ENCODE measurements at places on chromosomes 12 and 14.
A peak's percentile ranks its signal among the peaks of the same experiment; 100 is the strongest.

GRCh38 chr14:21072031-21072473 is 1.9 kb downstream of the ARHGEF40 start:
- H3K4me3 ChIP-seq: peak overlapping the region; percentile 51
- no peaks in the 10 kb centered on the region for H3K36me3 ChIP-seq
- DNase-seq: no peak
- H3K27me3 ChIP-seq: no peaks in the 10 kb centered on the region
- peak overlapping the region; percentile 34 for H3K27ac ChIP-seq

DNA sequence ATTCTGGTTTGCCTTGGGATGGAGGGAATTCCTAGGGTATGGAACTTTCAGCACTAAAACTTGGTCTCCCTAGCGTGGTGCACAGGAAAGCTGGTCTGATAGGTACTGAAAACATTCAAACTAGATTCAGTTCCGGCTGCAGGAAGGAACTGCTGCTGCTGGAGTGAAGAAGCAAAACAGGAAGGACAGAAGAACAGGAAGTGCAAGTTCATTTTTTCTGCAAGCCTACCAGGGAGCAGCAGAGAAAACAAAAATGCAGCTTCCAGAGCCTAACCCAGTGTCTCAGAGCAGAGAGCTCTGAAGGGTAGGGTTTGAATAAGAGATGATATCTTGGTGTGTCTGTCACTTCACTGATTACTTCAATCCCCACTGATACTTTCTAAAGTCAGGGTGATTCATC is 165.2 kb downstream of the VRK1 start:
- no peaks in the 10 kb centered on the region for H3K36me3 ChIP-seq
- no peak overlapping the region for H3K27ac ChIP-seq
- DNase-seq: no peak
- H3K4me1 ChIP-seq: no peaks in the 10 kb centered on the region
- no peaks in the 10 kb centered on the region for H3K27me3 ChIP-seq
- H3K4me3 ChIP-seq: no peak overlapping the region

DNA sequence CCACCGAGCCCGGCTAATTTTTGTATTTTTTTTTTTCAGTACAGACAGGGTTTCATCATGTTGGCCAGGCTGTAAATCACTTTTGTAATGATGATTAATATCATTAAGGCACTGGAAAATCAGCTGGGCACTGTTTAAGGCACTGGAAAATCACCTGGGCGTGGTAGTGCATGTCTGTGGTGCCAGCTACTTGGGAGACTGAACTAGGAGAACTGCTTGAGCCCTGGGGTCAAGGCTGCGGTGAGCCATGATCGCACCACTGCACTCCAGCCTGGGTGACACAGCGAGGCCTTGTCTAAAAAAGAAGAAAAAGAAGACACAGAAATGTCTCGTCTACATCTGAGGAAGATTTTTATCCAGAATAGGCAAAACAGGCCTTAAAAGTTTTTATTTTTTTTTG is 12.7 kb downstream of the SLC11A2 start:
- H3K36me3 ChIP-seq: no peaks in the 10 kb centered on the region
- no peaks in the 10 kb centered on the region for H3K27me3 ChIP-seq
- no peak overlapping the region for H3K4me3 ChIP-seq
- H3K27ac ChIP-seq: no peak overlapping the region

GRCh38 chr12:2475984-2476383 is 318.8 kb upstream of the FKBP4 start:
- H3K36me3 ChIP-seq: no peaks in the 10 kb centered on the region
- no peak for DNase-seq
- H3K4me3 ChIP-seq: no peak overlapping the region
- H3K27me3 ChIP-seq: no peaks in the 10 kb centered on the region
- no peaks in the 10 kb centered on the region for H3K4me1 ChIP-seq

- H3K4me3 ChIP-seq: no peak overlapping the region
- H3K27ac ChIP-seq: no peak overlapping the region
- no peaks in the 10 kb centered on the region for H3K36me3 ChIP-seq
- no peak for DNase-seq
- no peaks in the 10 kb centered on the region for H3K27me3 ChIP-seq
Measured at GRCh38 chr12:27279826-27280225, 35.7 kb downstream of the STK38L start.

GRCh38 chr14:104151566-104152245 is 13.3 kb downstream of the KIF26A start:
- H3K4me1 ChIP-seq: no peaks in the 10 kb centered on the region
- no peak for DNase-seq
- no peak overlapping the region for H3K27ac ChIP-seq
- H3K27me3 ChIP-seq: no peaks in the 10 kb centered on the region

DNA sequence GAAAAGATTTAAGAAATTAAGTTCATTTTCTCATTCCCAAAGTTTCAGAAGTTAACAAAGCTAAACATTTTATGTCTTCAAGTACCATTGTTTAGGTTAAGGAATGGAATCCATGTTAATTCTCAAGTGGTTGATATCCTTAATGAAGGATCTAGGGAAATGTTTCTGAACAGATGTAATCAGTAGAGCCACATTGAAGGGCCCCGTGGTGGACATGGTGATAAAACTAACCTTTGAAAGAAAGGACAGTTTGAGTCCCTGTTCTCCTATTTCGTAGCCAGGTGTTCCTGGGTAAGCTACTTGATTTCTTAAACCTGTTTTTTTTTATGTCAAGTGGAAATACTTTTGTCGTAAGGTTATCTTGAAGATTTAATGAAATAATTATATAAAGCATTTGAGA is 4.6 kb downstream of the PPM1A start:
- H3K36me3 ChIP-seq: no peaks in the 10 kb centered on the region
- no peak overlapping the region for H3K4me3 ChIP-seq
- H3K4me1 ChIP-seq: peaks cover 7% of the 10 kb centered on the region
- DNase-seq: no peak
- no peaks in the 10 kb centered on the region for H3K27me3 ChIP-seq

- DNase-seq: peak; percentile 81
- H3K27ac ChIP-seq: no peak overlapping the region
- H3K36me3 ChIP-seq: no peaks in the 10 kb centered on the region
- peak overlapping the region; percentile 46 for H3K4me3 ChIP-seq
- H3K27me3 ChIP-seq: no peaks in the 10 kb centered on the region
Measured at GRCh38 chr12:27970401-27971120, 2.0 kb downstream of the PTHLH start.

DNA sequence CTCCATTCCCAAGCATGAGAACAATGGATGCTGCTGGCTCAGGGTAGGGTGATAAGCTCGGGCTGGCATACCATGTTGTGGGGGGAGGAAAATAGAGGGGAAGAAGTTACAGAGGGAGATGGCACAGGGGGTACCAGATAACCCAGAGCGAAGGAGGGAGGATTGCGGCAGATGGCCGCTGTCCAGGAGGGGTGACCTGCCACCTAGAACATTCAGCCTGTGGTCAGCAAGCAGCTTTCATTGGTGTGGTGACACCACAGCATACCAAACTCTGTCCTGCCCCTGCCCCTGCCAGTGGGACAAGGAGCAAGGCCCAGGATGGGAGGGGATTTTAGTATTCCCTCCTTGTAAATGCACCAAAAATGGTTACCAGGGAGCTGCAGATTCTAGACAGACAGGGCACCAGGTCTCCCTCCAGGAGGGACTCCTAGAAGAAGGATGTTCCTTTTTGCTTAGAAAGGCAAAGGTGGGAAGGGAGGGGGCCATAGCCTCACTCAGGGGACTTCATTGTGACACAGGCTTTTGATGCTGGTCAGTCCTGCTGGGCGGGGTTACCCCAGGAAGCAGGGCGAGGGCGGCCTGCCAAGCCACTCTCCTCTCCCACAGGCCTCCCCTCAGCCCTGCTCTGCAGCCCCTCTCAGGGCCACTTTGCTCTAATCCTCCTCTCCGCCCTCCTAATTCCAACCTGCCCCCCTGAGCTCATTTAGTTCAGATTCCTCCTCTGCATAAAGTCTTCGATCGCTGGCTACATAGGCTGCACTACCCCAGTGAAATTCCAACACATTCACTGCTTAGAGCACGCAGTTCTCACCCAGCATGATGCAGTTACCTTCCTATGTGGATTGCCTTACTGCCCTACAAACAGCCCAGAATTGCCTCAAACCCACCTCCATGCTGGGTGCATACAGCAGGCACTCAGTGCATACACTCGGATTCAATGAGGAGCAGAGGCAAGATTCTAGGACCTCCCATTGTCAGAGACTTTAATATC is 36.0 kb upstream of the PLEKHG6 start:
- no peak overlapping the region for H3K27ac ChIP-seq
- H3K4me1 ChIP-seq: no peaks in the 10 kb centered on the region

DNA sequence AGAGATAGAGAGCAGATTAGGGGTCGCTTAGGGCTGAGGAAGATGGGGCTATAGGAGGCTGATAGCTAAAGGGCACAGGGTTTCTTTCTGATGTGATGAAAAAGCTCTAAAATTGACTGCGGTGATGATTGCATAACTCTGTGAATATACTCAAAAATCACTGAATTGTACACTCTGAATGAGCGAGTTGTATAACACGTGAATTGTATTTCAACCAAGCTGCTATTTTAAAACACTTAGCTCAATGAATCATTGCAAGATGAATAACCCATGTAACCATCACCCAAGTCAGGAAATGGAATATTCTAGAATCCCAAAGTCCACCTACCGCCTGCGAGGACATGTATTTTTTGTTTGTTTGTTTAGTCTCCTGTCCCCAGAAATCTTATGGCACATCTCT is 60.1 kb upstream of the CCND2 start:
- no peaks in the 10 kb centered on the region for H3K4me1 ChIP-seq
- no peak overlapping the region for H3K27ac ChIP-seq
- H3K36me3 ChIP-seq: no peaks in the 10 kb centered on the region
- H3K4me3 ChIP-seq: no peak overlapping the region
- no peaks in the 10 kb centered on the region for H3K27me3 ChIP-seq
- DNase-seq: no peak

DNA sequence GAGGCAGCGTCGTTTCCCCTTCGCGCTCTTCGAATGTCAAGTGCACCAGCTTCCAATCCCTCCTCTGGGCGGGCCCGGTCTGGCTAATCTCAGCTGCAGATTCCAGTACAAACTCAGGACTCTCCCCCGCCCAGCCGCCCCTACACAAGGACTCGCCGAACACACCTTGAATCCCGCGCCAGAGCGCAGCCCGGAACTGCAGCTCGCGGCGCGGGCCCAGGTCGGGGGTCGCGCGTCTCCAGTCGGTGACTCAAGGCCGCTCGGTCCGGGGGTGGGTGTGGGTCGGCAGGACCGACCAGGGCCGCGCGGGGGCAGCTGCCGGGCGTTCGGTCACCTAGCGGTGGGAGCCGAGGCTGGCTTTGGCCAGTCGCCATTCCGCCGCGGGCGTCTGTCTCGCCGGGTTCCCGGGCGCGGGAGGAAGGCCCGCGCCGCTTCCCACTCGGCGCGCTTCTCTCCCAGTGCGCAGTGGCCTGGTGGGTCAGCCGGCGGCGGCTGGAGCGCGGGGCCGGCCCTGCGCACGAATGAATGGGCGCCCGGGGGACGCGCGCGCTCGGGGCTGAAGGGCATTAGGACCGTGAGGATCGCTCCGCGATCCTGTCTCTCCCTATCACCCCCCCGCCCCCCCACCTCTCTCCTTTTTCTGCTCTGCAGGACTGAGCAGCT is at the start of gene GALNT16:
Gene GALNT16, plus strand, starts transcription at position 632 of the 663 bp plus-strand sequence. CDS start 133 bp downstream, outside the sequence.
- H3K36me3 ChIP-seq: no peaks in the 10 kb centered on the region
- DNase-seq: no peak
- H3K4me3 ChIP-seq: peak within 1 kb of the TSS; percentile 37
- no peak within 1 kb of the TSS for H3K27ac ChIP-seq

DNA sequence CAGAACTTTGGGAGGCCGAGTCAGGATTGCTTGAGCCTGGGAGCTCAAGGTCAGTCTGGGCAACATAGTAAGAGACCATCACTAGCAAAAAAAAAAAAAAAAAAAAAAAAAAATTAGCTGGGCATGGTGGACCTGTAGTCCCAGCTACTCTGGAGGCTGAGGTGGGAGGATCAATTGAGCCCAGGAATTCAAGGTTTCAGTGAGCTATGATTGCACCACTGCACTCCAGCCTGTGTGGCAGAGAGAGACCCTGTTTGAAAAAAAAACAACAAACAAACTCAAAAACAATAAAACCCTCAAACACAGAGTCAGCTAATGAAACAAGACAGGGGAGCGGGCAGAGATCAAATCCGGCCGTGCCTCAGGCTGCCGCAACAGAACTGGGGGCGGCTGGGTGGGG is 41.7 kb upstream of the DLK1 start:
- no peak overlapping the region for H3K27ac ChIP-seq
- H3K27me3 ChIP-seq: no peaks in the 10 kb centered on the region
- H3K4me1 ChIP-seq: no peaks in the 10 kb centered on the region
- no peak overlapping the region for H3K4me3 ChIP-seq
- H3K36me3 ChIP-seq: no peaks in the 10 kb centered on the region

GRCh38 chr14:74035556-74035955 is 16.4 kb downstream of the BBOF1 start:
- H3K27ac ChIP-seq: no peak overlapping the region
- no peaks in the 10 kb centered on the region for H3K27me3 ChIP-seq
- DNase-seq: no peak
- H3K4me3 ChIP-seq: no peak overlapping the region

GRCh38 chr14:70904373-70904772 is 2.9 kb upstream of the PCNX1 start:
- no peak overlapping the region for H3K27ac ChIP-seq
- H3K4me3 ChIP-seq: no peak overlapping the region
- no peaks in the 10 kb centered on the region for H3K27me3 ChIP-seq
- H3K36me3 ChIP-seq: no peaks in the 10 kb centered on the region

- H3K4me1 ChIP-seq: no peaks in the 10 kb centered on the region
- no peaks in the 10 kb centered on the region for H3K36me3 ChIP-seq
- no peaks in the 10 kb centered on the region for H3K27me3 ChIP-seq
- H3K27ac ChIP-seq: no peak overlapping the region
- DNase-seq: peak; percentile 52
Measured at GRCh38 chr12:131346555-131347344, 364.1 kb upstream of the SFSWAP start.

- DNase-seq: no peak
- H3K36me3 ChIP-seq: no peaks in the 10 kb centered on the region
- no peaks in the 10 kb centered on the region for H3K4me1 ChIP-seq
- H3K4me3 ChIP-seq: no peak overlapping the region
Measured at GRCh38 chr12:115810122-115810901, 467.2 kb downstream of the MED13L start.

DNA sequence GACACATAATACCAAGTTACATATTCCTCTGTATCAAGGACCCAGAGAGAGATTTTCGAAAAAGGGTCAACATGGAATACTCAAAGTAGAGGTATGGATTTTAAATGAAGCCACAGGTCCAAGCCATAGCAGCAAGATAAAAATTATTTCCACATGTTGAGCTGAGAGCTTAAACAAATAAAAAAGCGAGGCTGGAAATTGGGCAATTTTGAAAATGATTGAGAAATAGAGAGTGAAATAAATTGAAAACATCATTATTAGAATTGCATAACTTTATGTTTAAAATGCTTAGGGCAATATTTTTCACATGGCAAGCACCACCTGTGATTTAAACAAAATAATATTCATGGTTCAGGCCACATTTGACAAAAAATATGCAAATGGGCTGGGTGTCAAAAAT is 1251.0 kb upstream of the USP15 start:
- DNase-seq: no peak
- H3K27ac ChIP-seq: no peak overlapping the region
- no peaks in the 10 kb centered on the region for H3K36me3 ChIP-seq
- no peaks in the 10 kb centered on the region for H3K27me3 ChIP-seq
- H3K4me3 ChIP-seq: no peak overlapping the region

Measured in aorta (tissue), 5 donors.